ENCODE measurements at places on chromosomes 3 and 15. TPM values are rescaled to one million over a fixed set of nuclear protein-coding genes. Genes with fewer than 3 reads are reported as not detected.
A peak's percentile ranks its signal among the peaks of the same experiment; 100 is the strongest.

Gene TGM5
- total RNA-seq = not detected

Gene FETUB
- not detected for total RNA-seq

Gene RTF1
- 29.4 TPM for total RNA-seq

GRCh38 chr3:147702509-147702908, 293.3 kb downstream of the ZIC1 start:
- DNase-seq = no peak

GRCh38 chr15:38509152-38509551, 55.2 kb downstream of the FAM98B start:
- DNase-seq = no peak

Gene ABCF3
- total RNA-seq = 58.2 TPM

GRCh38 chr3:141331377-141332318, 36.7 kb upstream of the ZBTB38 start:
- DNase-seq = peak; percentile 18

- no peak for DNase-seq
Measured at GRCh38 chr3:126394179-126394976, at the start of gene CFAP100. CFAP100 (plus strand) TSS chr3:126394909; CDS start chr3:126396001, 1,092 bp downstream.

DNA sequence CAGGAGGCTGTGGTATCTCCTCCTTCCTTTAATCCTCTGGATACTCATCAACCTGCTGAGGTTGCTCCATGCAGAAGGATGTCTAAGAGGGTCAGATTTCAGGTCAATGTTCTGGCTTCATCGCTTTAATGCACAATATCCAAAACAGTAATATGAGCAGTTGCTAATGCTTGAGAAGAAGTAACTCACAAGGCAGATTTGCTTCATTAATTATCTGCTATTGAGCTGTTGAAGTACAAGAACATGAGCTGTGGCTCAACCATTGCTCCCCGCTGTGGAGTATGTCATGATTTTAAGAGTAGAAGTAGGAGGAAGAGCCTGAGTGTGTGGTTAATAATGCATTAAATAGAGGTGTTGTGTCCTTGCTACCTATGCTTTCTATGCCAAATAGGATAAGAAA, 1412.9 kb upstream of the ALCAM start:
- DNase-seq = no peak

Gene LDHAL6B
- total RNA-seq = not detected

DNA sequence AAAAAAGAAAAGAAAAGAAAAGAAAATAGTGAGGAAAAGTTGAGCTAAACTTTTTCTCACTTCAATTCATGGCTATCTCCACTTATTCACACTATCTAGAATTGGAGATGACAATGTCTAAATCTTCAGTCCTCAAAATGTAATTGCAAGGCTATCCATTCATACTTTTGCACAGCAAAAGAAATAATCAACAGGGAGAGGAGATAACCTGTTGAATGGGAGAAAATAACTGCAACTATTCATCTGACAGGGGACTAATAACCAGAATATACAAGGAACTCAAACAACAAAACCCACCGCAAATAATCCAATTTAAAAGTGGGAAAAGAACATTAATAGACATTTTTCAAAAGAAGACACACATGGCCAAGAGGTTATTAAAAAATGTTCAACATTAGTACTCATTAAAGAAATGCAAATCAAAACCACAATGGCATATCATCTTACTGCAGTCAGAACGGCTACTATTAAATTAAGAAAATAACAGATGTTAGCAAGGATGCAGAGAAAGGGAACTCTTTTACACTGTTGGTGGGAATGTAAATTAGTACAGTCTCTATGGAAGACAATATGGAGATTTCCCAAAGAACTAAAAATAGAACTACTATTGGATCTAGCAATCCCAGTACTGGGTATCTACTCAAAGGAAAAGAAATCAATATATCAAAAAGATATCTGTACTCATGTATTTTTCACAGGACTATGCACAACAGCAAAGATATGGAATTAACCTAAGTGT, 73.5 kb upstream of the PPIB start:
- no peak for DNase-seq

GRCh38 chr3:156416846-156417558, 137.9 kb downstream of the SSR3 start:
- DNase-seq = no peak

GRCh38 chr3:14791343-14791945, 27.3 kb upstream of the FGD5 start:
- DNase-seq = peak; percentile 78

DNA sequence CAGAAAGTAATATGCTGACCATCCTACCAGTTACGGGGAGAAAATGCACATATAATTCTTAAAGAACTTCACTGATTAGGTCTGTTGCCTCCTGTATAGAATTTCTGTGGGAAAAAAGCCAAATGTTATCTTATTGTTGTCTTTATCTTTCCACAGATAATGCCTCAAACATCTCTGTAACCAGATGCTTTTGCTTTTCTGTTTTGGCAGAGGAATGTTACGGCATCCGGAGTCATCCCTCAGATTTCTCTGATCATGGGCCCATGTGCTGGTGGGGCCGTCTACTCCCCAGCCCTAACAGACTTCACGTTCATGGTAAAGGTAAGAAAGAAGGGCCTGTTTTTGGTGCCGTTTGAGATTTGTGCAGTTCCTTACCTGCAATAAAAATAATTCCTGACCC, 33.5 kb downstream of the PCCB start:
- DNase-seq = no peak

Gene THSD4
- total RNA-seq = not detected

GRCh38 chr3:146268535-146269219, 17.8 kb upstream of the PLSCR4 start:
- DNase-seq = no peak

DNA sequence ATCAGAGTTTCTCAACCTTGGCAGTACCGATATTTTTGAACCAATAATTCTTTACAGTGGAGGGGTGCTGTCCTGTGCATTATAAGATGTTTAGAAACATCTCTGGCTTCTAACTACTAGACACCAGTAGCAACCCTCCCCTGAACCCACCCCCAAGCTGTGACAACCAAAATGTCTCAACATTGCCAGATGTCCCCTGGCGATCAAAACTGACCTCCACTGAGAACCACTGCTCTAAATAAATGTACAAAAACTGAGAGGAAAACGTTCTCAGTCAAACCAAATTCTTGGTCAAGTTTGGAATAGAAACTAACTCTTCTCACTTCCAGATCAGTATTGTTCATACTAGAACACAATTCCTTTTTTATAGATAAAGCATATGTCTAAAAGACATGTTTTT, 58.5 kb downstream of the GPR160 start:
- DNase-seq = no peak

- no peak for DNase-seq
Measured at GRCh38 chr3:85796140-85796539, 837.4 kb downstream of the CADM2 start.

GRCh38 chr3:56921573-56922453, 120.1 kb upstream of the ARHGEF3 start:
- peak; percentile 52 for DNase-seq

DNA sequence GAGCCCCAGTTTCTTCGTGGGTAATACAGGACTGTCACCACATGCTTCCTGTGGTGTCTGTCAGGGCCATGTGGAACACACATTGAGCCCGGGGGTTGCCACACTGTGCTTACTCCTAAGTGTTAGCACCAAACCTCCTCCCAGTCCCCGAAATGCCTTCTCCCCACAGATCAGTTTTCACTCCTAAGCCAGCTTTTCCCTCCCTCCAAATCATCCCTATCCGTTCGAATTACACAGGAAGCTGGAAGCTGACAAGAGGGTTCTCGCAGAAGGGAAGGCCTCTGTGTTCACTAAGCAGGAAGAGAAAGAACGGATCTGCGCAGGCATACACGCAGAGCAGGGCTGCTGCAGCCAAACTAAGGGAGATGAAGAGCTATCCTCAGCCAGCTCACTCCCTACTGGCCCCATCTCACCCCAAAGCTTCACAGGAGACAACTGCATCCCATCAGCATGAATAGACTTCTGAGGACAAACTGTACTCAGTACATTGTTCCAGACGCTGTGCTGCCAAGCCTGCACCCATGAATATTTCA, 32.3 kb downstream of the XXYLT1 start:
- DNase-seq = no peak

- DNase-seq = no peak
Measured at GRCh38 chr3:172987273-172987672, 153.8 kb downstream of the SPATA16 start.

GRCh38 chr3:111241960-111242359, 170.3 kb downstream of the NECTIN3 start:
- DNase-seq = no peak

DNA sequence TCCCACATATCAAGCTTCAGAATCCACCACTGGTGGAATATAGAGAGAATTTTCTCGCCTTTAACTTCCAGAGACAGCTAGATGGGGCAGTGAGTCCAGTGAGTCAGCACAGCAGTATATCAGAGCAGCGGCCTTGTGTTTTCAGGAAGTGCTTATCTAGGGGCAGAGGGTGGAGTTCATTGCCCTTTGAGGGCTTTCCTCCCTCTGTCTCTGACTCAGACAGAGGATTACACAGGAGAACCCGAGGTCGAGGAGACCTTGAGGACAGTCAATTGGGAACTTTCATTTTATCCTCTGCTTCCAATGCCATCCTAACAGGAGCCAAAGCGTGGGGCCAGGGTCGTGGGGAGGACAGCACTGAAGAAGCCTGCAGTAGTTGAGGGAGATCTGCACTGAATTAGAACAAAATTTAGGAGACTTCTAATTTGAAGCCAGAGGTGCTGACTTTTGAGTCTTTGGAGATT, 109.6 kb upstream of the UMPS start:
- DNase-seq = peak; percentile 40

- DNase-seq = no peak
Measured at GRCh38 chr3:36362216-36362615, 18.1 kb upstream of the STAC start.

DNA sequence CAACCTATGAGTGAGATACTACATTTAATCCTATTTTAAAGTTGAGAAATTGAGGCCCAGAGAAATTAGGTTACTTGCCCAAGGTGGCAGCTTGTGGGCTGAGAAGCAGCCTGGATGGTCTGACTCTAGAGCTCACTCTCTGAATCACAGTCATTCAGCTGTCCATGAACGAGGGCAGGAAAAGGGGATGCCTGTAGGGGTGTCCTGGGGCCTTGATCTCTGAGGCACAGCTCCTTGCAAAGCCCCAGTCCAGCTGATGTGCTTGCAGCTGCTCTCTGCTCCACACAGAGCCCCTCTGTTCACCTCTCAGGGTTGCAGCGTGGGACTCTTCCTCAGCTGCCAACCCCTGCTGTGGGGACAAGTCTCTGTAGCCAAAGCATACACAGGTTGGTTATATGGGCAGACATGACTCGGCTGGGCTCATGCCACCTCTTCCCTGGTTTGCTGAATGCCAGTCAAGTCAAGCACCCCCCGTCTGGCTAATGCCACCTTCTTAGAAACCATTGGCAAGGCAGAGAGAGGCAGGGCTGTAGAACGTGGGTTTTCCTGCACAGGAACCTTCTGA, 56.8 kb downstream of the GASK1A start:
- DNase-seq = no peak

GRCh38 chr3:105829229-105829628, 39.6 kb downstream of the CBLB start:
- DNase-seq = peak; percentile 74

DNA sequence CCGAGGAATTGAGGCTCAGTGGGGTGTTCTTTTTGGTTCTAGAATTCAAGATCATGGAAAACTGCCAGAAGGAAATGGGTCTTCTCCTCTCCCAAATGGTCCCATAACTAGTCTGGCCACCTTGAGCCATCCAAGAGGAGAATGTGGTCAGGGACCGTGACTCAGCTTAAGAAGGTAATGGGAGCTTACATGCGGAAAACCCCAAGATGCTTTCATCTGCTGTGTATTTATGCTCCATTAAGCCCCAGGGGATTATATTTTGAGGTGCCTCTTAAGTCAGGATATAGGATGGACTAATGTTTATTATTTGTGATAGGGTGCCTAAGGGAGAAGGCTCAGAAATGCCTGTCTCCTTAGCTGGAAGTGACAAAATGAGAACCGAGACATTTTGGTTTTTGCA, 39.2 kb upstream of the DLG1 start:
- no peak for DNase-seq

- DNase-seq = peak; percentile 78
Measured at GRCh38 chr3:160413613-160414248, 14.3 kb downstream of the SMC4 start.

Gene RAD51
- total RNA-seq = 75.3 TPM

DNA sequence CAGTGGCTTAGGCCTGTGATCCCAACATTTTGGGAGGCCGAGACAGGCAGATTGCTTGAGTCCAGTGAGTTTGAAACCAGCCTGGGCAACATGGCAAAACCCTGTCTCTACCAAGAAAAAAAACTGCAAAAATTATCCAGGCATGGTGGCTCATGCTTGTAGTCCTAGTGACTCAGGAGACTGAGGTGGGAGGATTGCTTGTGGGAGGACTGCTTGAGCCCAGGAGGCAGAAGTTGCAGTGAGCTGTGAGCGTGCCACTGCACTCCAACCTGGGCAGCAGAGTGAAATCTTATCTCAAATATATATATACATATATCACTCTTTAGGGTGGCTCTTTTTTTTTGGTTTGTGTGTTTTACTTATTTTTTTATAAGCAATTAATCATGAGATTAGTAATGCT, 83.7 kb upstream of the WDR72 start:
- DNase-seq = no peak

DNA sequence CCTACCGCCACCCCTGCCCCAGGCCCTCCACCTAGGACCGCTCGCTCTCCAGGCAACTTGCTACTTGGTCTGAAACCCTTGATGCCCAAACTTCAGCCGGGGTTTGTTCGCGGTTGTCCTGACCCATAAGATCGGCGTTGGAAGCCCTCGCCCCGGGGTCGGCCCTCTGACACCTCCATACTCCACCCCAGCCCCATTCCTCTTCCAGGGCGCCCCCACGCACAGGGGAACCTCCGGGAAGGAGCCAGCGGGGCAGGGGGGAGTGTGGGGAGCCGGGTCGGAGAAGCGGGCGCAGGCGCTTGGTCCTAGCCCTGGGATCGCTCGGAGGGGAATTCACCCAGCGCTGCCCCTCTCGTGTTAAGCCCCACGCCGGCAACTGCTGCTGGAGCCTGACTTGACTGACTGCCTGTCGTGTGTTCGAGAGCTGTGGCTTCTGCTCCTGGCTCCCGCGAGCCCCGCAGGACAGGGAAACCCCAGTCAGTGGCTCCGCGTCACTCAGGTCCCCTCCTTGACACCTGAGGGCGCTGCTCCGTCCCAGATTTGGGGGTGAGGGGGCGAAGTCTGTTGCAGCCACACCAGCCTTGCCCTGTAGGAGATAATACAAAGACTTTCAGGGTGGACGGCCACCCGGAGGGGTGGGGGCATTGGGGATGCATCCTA, 675 bp downstream of the RYR3 start:
- DNase-seq = peak; percentile 16

Gene MKRN2OS
- not detected for total RNA-seq

- DNase-seq = no peak
Measured at GRCh38 chr3:23928524-23928923, 11.6 kb downstream of the RPL15 start.

Gene PEAK1
- total RNA-seq = 26.5 TPM

Gene ZIC4
- not detected for total RNA-seq

Data from activated CD4-positive, alpha-beta T cell treated with anti-CD3 and anti-CD28 coated beads for 36 hours (primary cell).